ENCODE measurements at places on chromosomes 16 and 17.

DNA sequence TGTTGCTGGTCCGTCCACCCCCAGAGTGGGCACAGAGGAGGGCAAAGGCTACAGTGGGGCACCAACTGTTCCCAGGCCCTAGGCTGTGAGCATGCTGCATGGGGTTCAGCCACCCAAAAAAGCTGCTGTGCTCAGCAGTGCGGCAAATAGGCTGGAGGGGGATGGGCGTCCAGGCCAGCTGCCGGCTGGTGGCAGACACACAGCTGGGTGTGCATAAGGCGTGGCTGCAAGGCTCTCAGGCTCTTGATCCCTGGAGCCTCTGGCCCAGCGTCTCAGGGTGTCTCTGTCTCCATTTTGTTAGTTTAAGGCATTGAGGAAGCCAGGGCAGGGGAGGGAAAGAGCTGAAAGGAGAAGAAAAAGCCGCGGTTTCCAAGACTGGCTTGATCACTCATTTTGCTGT lies 8.8 kb downstream of the RPL19 start:
- H3K27ac ChIP-seq = peak overlapping the region; percentile 93
- peak overlapping the region; percentile 41 for H3K4me3 ChIP-seq
- H3K4me1 ChIP-seq = peaks cover 66% of the 10 kb centered on the region
- H3K27me3 ChIP-seq = no peaks in the 10 kb centered on the region

- no peaks in the 10 kb centered on the region for H3K36me3 ChIP-seq
- no peaks in the 10 kb centered on the region for H3K4me1 ChIP-seq
- H3K27ac ChIP-seq = no peak overlapping the region
Measured at GRCh38 chr17:56793957-56794356, 39.8 kb downstream of the C17orf67 start.

DNA sequence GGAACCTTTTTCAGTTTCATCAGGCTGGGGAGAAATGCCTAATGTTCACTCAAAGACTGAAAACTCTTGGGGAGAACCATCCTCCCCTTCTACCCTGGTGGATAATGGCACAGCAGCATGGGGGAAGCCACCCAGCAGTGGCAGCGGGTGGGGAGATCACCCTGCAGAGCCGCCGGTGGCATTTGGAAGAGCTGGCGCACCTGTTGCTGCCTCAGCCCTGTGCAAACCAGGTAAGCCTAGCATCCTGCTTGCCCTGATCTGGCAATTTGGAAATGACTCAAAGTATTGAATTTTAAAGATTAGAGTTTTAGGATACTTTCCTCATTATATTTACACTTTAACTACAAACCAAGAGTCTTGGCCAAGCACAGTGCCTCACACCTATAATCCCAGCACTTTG lies 63.8 kb downstream of the TMC6 start:
- H3K27me3 ChIP-seq = no peaks in the 10 kb centered on the region
- H3K4me1 ChIP-seq = no peaks in the 10 kb centered on the region
- H3K4me3 ChIP-seq = no peak overlapping the region
- no peak overlapping the region for H3K27ac ChIP-seq
- peaks cover 37% of the 10 kb centered on the region for H3K36me3 ChIP-seq
- no peak for DNase-seq

- no peaks in the 10 kb centered on the region for H3K27me3 ChIP-seq
- H3K27ac ChIP-seq = no peak overlapping the region
- peak; percentile 86 for DNase-seq
- no peaks in the 10 kb centered on the region for H3K4me1 ChIP-seq
Measured at GRCh38 chr17:82021107-82021899, 1.4 kb downstream of the CENPX start.

- H3K4me3 ChIP-seq = no peak overlapping the region
- no peak overlapping the region for H3K27ac ChIP-seq
- H3K36me3 ChIP-seq = no peaks in the 10 kb centered on the region
- H3K27me3 ChIP-seq = peaks cover 2% of the 10 kb centered on the region
- no peak for DNase-seq
Measured at GRCh38 chr17:83071365-83071764, 8.0 kb upstream of the METRNL start.

DNA sequence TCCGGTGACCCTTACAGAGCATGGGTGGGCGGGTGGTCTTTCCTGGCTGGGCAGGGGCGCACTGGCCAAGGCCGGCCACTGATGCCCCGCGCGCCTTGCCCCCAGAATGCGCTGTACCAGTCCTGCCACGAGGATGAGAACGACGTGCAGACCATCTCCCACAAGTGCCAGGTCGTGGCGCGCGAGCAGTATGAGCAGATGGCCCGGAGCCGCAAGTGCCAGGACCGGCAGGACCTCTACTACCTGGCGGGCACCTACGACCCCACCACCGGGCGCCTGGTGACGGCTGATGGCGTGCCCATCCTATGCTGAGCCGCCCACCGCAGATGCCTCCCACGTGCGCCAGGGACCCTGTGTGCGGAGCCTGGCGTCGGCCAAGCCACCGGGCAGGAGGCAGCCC lies 49.1 kb downstream of the ACTG1 start:
- no peak for DNase-seq
- no peak overlapping the region for H3K27ac ChIP-seq
- H3K4me1 ChIP-seq = no peaks in the 10 kb centered on the region

GRCh38 chr16:16863672-16864071 lies 484.7 kb downstream of the NPIPA7 start:
- H3K27me3 ChIP-seq = no peaks in the 10 kb centered on the region
- no peak overlapping the region for H3K27ac ChIP-seq
- H3K36me3 ChIP-seq = no peaks in the 10 kb centered on the region
- no peaks in the 10 kb centered on the region for H3K4me1 ChIP-seq
- H3K4me3 ChIP-seq = no peak overlapping the region

- no peaks in the 10 kb centered on the region for H3K27me3 ChIP-seq
- peaks cover 16% of the 10 kb centered on the region for H3K36me3 ChIP-seq
- no peak overlapping the region for H3K4me3 ChIP-seq
- H3K4me1 ChIP-seq = no peaks in the 10 kb centered on the region
Measured at GRCh38 chr16:50038286-50038685, 13.3 kb downstream of the CNEP1R1 start.

- no peak for DNase-seq
- no peak overlapping the region for H3K4me3 ChIP-seq
- H3K4me1 ChIP-seq = no peaks in the 10 kb centered on the region
- no peak overlapping the region for H3K27ac ChIP-seq
- no peaks in the 10 kb centered on the region for H3K27me3 ChIP-seq
Measured at GRCh38 chr16:50480206-50480605, 68.0 kb upstream of the NKD1 start.

GRCh38 chr17:42050393-42051012 lies at the start of gene C17orf113:
Gene C17orf113 (minus strand): TSS chr17:42050601. CDS start chr17:42043376, 7,225 bp downstream.
- peak; percentile 36 for DNase-seq
- H3K4me3 ChIP-seq = peak within 1 kb of the TSS; percentile 62
- no peaks in the 10 kb centered on the region for H3K27me3 ChIP-seq

GRCh38 chr17:60163108-60163784 lies 13.5 kb downstream of the CA4 start:
- DNase-seq = no peak
- no peaks in the 10 kb centered on the region for H3K27me3 ChIP-seq
- no peaks in the 10 kb centered on the region for H3K4me1 ChIP-seq
- H3K27ac ChIP-seq = no peak overlapping the region
- no peaks in the 10 kb centered on the region for H3K36me3 ChIP-seq

DNA sequence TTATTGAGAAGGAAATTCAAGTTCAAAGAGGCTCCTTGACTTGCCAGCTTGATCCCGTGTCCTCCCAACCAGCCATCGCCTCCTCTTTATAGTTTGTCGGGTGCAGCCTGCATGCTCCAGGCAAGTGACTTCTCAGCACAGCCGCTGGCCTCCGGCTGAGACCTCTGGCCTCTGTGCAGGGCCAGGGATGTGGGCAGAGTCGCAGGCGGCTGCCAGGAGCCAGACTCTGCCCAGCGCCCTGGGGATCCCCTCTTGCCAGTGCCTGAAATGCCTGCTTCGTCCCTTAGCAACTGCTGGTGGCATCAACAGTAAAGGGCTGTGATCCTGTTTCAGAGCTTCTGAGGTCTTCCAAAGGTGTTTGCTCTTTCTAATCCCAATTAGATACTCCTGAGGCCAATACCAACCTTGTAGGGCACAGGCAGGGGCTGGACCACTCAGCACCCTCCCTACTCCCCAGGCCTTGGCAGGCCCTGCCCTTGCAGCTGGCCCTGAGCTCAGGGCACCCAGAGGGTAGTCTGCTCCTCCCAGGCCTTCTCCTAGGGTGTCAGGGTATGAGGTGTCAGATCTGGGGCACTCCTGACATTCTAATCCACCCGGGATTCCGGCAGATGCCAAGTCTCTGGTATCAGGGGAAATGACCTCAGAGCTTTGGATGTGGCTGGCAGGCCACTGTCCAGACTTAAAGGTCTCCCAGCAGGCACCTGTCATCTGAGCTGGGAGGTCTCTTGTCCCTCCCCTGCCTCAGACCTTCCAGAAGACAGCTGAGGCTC lies 68.0 kb upstream of the SIAH1 start:
- no peak for DNase-seq
- H3K4me1 ChIP-seq = no peaks in the 10 kb centered on the region
- H3K27me3 ChIP-seq = no peaks in the 10 kb centered on the region
- no peaks in the 10 kb centered on the region for H3K36me3 ChIP-seq

- no peaks in the 10 kb centered on the region for H3K36me3 ChIP-seq
- H3K27ac ChIP-seq = no peak overlapping the region
- no peaks in the 10 kb centered on the region for H3K4me1 ChIP-seq
- peaks cover 22% of the 10 kb centered on the region for H3K27me3 ChIP-seq
Measured at GRCh38 chr16:31250782-31251384, 8.9 kb upstream of the ITGAM start.

GRCh38 chr17:36503456-36504155 lies 17.1 kb downstream of the ZNHIT3 start:
- H3K27me3 ChIP-seq = no peaks in the 10 kb centered on the region
- DNase-seq = no peak
- H3K4me3 ChIP-seq = no peak overlapping the region
- no peak overlapping the region for H3K27ac ChIP-seq
- peaks cover 83% of the 10 kb centered on the region for H3K36me3 ChIP-seq

DNA sequence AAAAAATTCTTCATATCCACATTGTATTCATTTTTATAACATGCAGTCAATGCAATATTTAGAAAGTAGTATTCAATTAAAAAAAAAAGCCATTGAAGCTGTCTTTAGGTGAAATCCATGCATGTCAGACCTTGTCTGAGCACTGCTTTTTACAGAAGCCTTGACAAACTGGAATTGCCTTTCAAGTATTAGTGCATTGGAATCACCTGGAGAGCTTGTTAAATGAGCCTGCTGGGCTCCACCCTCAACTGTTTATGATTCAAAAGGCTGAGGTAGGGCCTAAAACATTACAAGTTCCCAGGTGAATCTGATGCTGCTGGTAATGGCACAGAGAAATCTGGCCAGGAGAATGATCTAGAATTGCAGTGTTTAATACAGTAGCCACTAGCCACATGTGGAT lies 85.8 kb downstream of the HIC1 start:
- no peaks in the 10 kb centered on the region for H3K27me3 ChIP-seq
- H3K4me3 ChIP-seq = no peak overlapping the region
- peaks cover 3% of the 10 kb centered on the region for H3K4me1 ChIP-seq
- no peaks in the 10 kb centered on the region for H3K36me3 ChIP-seq
- no peak overlapping the region for H3K27ac ChIP-seq

DNA sequence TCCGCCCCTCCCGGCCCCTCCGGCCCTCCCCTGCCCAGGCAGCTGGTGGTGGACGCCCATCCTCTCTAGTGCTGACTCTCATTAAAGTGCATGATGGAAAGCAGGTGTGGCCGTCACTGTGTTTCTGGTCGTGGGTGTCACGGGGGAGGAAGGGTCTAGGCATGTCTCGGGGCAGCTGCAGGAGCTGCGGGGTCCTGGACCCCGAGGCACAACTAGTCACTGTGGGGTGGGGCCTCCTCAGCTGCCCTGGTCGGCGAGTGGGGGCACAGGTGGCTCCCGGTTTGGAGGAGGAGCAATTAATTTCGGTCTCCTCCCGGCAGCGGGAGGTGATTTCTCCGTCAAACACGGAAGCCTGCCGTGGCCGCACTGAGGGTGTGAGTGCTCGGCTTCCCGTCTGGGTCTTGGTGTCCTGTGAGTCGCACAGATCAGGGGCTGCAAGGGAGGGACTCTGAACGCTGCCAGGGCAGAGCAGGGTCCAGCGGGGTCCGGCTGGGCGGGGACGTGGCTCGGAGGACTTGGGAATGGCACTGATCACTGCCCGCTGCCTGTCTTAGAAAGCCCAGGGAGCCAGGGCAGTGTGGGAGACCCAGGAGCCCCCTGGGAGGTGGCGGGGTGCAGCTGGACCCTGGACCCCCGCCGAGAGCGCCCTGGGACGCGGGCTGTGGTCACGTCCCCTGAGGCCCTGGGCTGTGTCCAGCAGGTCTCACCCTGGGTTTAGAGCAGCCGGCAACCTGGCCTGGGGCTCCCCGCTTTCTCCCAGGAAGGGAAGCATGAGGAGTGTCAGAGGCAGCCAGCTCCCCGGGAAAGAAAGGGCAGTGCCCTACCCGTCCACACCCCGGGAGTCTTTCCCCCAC lies 3.3 kb downstream of the TPSD1 start:
- no peaks in the 10 kb centered on the region for H3K4me1 ChIP-seq
- DNase-seq = no peak
- no peak overlapping the region for H3K27ac ChIP-seq
- peaks cover 88% of the 10 kb centered on the region for H3K27me3 ChIP-seq
- no peak overlapping the region for H3K4me3 ChIP-seq
